ENCODE measurements at places on chromosomes 16 and 17. TPM values are rescaled to one million over a fixed set of nuclear protein-coding genes. Genes with fewer than 3 reads are reported as not detected.

GRCh38 chr16:194516-194915 lies 14.3 kb downstream of the HBQ1 start:
- DNase-seq = no peak

GRCh38 chr17:45300060-45300751 lies 16.6 kb downstream of the MAP3K14 start:
- no peak for DNase-seq

DNA sequence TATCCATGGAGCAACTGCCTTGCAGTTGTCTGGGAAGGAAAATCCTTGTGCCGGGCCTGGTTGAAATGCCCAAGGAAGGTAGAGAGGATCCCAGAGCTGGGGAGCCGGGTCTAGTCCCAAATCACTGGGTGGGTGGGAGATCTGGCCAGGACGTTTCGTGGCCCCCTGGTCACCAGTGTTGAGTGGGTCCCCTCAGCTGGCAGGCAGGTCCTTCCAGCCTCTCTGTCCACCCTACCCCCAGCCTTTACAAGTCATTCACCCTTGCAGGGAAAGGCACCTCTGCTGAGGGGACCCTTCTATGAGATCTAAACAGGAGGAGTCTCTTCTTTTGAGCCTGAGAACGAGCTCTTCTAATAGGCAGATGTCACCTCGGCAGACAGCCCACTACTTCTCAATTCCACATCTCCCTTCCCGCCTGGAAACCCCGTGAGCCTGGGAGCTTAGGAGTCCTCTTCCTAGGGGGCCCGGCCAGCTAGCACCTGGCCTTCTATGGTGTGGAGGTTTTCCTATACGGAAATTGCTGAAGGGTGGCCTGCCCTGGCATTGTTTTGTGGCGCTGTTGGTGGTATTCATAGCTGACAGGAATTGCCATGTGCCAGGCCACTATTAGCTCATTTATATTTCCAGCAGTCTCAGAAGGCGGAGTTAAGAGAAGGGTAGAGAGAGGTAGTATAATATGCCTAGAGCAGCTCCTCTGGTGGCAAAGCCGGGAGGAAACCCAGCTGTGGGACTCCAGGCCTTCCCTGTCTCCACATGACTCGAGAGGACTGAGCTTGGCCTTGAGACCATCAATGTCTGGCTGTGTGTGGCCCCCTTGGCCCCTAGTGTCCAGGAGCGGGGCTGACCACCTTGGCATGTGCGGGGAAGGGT lies 13.3 kb downstream of the MPRIP start:
- peak; percentile 43 for DNase-seq

GRCh38 chr17:76556765-76557367 lies 17.0 kb downstream of the PRCD start:
- DNase-seq = peak; percentile 35

DNA sequence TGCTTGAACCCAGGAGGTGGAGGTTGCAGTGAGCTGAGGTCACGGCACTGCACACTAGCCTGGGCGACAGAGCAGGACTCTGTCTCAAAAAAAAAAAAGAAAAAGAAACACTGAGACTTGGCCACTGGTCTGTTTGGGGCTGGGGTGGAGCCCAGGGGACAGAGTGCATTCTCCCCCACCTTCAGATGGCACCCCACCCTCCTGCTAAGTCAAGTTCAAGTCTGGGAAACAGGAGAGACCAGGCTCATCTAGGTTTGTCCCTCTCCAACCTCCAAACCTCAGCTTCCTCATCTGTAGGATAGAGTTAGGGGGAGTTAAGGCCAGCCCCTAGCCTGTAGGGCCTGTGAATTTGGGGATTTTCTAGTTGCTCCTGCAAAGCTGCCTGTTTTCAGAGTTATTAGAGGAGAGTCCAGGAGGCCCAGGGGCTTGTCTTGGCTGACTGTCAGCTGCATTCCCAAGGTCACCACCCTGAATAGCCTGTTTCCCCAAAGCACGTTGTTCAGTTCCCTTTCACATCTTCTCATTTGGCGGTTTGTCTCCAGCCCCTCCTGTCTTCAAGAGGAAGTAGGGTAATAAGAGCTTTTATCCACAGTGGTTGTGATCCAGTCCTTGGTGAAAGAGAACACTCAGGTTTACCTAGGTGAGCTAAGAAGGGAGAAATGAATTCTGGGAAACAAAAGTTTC lies 2.2 kb downstream of the MT3 start:
- no peak for DNase-seq

DNA sequence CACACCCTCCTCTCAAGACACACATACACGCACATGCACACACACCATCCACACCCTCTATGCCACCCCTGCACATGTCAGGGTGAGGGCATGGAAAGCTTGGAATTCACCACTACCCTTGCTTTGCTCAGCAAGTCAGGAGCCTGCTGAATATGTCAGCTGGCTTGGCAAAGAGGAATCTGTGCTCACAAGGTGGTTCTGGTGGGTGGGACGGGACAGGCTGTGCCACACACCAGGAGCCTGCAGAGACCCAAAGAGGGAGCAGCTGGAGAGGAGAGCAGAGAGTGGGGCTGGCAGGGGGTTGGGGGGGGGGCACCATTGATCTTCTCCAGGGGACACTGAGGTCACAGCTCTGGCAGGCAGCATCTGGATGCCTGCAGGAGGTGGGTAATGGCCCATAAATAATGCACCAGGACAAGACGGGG lies 48.7 kb upstream of the NDRG4 start:
- no peak for DNase-seq

GRCh38 chr17:75319904-75320691 lies 30.9 kb upstream of the SLC25A19 start:
- DNase-seq = no peak

The RNF227 gene
- total RNA-seq = 1.9 TPM

The TBC1D3E gene
- total RNA-seq = not detected

The IRX5 gene
- 0.59 TPM for total RNA-seq

The MYH3 gene
- 1.9 TPM for total RNA-seq

Measured in H9 (cell line).